ENCODE measurements at places on chromosomes 5 and 9.

DNA sequence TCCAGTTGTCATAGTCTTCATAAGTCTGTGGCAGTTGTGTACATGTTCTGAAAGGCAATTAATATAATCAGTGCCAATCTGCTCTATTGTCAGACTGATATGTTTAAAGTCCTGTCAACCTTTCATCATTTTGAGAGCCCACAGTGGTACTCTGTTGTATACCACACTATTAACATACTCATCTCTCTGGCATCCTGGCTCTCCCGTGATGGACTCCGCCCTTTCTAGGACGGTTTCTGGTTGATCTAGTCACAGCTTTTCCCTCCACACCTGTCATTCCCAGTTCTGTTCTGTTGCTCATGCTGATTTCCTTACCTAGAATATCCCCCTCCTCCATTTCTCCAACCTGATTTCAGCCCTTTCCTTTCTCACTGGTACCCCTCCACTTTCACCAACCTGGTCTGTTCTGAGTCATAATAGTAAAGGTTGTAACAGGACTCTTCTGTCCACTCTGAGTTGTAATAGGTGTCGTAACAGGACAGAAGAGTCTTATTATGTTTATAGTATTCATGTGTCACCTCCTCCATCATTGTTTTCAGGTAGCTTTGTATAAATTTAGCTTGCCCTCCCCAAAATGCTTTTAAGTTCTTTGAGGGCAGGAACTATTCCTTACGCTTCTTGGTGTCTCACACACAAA, 4.1 kb downstream of the PTCD2 start:
- no peak for DNase-seq

DNA sequence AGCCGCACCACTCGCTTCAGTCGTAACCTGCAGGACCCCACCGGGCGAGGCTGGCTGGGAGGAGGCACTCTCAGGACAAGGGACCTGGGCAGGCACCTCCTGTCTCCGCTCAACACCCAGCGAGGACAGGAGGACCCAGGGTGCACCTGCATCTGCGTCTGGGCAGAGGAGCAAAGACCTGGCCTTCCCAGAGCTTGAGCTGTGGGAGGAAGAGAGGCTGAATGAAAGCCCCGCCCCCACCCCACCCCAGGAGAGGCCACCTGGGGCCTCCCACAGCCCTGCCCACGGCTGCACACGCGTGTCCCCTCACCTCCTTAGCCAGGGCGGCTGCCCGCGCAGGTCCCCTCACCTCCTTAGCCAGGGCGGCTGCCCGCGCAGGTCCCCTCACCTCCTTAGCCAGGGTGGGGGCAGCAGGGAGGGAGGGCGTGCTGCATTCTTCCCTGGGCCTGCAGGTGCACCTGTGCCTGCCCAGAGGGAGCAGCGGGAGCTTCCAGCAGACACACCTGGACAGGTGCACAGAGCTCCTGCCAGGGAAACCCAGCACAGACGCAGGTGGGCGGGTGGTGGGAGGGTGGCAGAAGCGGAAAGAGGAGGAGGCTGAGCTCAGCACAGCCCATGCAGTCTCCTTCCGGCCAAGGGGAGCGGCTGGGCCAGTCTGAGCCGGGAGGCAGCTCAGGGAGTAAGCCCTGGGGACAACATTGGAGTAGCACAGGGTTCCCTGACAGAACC, 18.5 kb upstream of the SLC12A7 start:
- no peak for DNase-seq

GRCh38 chr9:100813871-100814270, 214.7 kb upstream of the PLPPR1 start:
- DNase-seq = no peak

DNA sequence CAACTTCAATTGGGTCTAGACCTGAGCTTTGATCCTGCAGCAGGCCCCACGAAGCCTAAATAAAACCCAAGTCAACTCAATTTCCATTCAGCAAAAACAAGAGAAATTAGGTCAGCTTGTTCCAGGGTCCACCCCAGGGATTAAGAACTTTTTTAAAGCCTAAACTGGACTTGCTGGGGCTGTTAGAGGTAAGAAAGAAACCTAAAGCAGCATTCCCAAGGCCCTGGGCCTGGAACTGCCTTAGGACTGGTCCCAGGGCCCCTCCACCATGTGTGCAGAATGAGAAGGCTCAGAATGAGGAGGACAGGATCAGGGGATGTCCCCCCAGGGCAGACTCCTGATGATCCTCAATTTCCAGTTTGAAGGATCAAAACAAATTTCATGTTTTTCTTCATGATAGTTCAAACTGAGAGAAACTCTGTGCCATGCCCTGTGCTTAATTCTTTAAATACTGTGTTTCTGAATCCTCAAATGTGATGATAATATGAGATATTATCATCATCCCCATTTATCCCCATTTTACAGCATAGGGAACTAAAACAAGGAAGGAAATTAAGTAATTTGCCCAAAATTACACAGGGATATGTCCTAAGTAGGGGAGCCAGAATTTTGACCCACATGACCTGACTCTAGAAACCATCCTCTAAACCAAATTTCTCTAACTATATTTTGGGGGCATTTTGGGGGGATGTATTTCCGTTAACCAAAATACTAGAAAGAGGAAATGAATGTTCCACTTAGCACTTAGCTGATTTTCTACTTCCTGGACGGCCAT, 64.5 kb downstream of the DENND1A start:
- DNase-seq = no peak

GRCh38 chr5:77925503-77925902, 149.4 kb upstream of the TBCA start:
- DNase-seq = no peak
